ENCODE measurements at places on chromosomes 6 and 20.

DNA sequence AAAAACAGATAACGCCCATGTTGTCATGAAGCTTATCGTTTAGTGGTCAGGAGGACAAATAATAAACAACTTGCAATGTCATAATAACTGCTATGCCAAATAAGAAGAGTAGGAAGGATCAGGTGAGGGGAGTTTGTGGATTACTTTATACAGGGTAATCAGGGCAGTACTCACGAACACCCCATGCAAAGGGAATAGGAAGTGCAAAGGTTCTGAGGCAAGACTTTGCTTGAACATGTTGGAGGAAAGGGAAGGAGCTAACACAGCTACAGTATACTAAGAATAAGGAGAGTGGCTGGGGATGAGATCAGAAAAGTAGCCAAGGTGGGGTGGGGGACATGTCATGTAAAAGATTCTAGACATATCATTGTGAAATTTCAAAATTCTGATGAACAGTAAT is 292.0 kb upstream of the RUNX2 start:
- no peak for DNase-seq

DNA sequence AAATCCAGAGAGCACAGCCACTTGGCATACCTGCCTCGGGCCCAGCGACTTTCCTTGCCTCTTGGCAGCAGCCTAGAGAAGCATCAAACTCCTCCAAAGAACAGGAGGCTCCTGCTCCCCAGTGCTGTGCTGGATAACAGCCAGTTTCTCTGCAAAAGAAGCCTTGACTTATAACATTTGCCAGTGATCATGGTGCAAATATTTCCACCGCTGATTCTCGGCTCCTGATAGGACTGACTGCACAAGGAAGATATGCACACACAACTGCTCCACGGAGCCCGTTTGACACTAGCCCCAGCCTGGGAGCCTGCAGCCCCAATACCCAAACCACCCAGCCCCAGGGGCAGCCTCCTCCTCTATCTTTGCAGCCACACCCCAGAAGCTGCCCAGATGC is 17.5 kb downstream of the ACSS1 start:
- no peak for DNase-seq

- DNase-seq = no peak
Measured at GRCh38 chr6:166382500-166382932, 224 bp downstream of the MPC1 start.

DNA sequence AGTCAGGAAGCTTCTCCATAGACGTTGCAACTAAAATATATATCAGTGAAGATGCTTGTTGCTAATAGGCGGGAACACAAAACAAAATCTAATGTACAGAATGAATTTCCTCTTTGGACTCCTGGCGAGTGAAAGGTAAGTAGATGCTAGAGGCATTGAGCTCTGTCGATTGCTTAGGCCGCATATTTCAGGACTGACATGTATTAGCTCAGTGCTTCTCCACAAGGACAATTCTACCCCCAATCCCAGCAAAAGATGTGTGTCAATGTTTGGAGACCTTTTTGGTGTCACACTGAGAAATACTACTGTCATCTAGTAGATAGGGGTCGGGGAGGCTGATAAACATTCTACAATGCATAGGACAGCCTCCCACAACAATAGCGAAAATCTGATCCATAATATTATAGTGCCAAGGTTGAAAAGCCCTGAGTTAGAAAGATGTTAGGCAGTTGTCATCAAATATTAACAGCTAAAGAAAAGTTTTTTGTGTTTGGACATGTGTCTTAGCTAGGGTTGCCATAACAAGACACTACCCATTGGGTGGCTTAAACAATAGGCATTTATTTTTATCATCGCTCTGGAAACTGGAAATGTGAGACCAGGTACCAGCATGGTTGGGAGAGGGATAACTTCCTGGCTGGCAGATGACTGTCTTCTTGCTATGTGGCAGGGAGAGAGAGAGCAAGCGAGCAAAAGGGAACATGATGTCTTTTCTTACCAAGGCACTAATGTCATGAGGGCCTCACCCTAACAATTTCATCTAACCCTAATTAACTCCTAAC is 48.0 kb upstream of the BCAS1 start:
- DNase-seq = no peak

GRCh38 chr6:35359744-35360348 is 17.5 kb downstream of the PPARD start:
- DNase-seq = no peak

- no peak for DNase-seq
Measured at GRCh38 chr6:21438986-21439352, 154.6 kb upstream of the SOX4 start.

- DNase-seq = no peak
Measured at GRCh38 chr6:16857969-16858592, 96.8 kb upstream of the ATXN1 start.

DNA sequence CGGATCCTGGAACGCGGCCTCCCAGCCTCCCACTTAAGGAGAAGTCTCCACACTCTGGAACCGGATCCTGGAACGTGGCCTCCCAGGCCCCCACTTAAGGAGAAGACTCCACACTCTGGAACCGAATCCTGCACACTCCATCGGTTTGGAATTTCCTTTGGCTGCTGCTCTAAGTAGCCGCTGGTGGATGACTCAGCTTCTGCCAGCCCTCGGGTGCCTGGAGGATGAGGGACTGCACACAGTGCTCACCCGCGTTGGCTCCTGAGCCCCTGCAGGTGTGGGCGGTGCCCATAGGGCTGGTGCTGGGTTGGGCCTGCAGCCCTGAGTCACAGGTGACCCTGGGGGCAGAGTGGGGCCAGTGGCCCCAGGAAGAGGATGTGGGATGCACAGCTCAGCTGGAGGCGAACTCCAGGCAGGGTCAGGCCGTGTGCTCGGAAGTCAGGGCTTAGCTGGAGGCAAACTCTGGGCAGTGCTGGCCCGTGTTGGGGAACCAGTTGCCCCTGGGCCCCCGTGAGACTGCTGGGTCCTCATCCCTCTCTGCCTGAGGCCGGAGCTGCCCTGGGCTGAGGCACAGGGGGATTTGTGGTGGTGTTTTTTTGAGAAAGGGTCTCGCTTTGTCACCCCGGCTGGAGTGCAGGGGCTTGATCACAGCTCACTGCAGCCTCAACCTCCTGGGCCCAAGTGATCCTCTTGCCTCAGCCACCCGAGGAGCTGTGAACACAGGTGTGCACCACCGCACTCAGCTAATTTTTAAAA is 13.9 kb upstream of the TNFRSF6B start:
- DNase-seq = no peak

DNA sequence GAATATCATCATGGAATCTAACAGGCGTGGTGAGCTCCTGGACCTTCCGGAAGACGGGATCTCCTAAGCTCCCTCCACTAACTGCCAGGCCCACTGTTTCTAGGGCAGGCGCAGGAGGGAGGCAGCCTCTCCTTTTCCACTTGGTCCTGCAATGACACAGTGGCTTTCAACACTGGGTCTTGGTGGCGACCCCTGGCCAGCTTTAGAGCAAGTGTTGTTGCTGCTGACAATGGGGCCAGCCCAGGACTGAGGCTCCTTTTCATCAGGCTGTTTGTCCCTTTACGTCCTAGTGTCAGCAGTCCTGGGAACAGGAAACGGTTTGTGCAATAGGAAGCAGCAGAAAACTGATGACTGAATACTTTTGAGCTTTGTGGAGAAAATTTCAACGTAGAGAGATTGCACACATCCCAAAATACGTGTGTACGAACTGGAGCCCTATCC is 9.7 kb upstream of the QKI start:
- no peak for DNase-seq

DNA sequence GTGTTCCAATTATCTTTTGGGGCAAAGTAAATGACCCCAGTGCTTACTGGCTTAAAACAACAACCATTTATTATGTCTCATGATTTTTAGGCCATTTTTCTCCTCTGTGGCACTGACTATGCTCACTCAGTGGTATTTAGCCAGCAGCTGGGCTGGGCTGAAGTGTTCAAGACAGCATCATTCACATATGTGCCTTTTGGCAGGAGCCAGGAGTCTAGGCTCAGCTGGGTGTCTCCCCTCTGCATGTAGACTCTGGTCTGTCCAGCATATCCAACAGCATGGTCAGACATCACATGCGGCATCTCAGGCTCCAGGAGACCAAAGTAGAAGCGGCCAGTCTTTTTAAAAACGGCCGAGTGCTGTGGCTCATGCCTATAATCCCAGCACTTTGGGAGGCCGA is 120.3 kb upstream of the TOP1 start:
- no peak for DNase-seq

GRCh38 chr6:108168090-108168463 is 2.3 kb downstream of the NR2E1 start:
- no peak for DNase-seq

DNA sequence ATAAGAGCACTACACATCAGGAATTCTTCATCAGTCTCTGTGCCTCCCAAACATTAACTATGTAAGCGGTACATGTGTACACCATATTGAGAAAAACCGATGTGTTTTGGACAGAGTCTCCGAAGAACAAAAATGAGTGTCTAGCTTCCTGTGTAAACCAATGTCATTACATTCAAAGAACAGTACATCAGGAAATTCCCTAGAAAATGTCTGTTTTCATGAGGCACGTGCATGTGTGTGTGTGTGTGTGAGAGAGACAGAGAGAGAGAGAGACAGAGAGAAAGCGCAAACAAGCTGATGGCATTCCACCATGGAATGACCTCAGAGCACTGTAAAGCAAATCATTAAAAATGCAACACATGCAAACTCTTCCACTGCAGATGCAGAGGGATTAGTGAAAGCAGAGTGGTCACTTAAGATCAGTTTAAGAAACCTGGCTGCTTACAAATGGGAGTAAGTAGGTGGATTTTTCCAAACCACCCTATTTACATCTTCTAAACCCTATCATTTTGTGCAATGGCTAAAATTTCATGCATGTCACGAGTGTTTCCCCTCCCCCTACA is 133.9 kb downstream of the HIVEP2 start:
- no peak for DNase-seq

DNA sequence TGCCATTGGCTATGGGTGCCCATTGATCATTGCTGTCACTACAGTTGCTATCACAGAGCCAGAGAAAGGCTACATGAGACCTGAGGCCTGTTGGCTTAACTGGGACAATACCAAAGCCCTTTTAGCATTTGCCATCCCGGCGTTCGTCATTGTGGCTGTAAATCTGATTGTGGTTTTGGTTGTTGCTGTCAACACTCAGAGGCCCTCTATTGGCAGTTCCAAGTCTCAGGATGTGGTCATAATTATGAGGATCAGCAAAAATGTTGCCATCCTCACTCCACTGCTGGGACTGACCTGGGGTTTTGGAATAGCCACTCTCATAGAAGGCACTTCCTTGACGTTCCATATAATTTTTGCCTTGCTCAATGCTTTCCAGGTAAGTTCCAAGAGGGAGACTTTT is 16.4 kb downstream of the ADGRF4 start:
- DNase-seq = no peak

- no peak for DNase-seq
Measured at GRCh38 chr6:169024047-169024660, 229.5 kb downstream of the THBS2 start.

GRCh38 chr6:157223021-157223430 is 100.3 kb downstream of the TMEM242 start:
- DNase-seq = no peak

- no peak for DNase-seq
Measured at GRCh38 chr6:143872201-143872600, 7.9 kb downstream of the ZC2HC1B start.

DNA sequence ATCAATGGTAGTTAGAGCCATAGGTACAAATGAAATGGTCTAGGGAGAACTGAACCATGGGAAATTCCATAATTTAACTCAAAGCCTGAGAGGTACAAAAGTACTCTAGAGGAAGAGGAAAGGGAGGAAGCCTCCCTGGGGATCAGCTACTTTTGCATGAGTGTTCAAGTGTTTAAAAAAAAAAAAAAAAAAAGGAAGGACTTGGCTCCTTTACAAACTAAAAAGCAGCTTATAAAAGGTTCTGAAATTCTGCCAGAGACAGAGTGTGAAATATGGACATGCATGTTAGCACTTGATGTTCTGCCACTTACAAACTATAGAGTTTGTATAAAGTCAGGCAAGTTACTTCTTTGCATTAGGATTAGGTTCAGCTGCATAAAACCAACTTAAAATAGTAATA is 290.0 kb downstream of the TBC1D7 start:
- no peak for DNase-seq

All from stimulated activated CD4-positive, alpha-beta T cell treated with anti-CD3 and anti-CD28 coated beads, Interleukin-12 subunit alpha, Interleukin-12 subunit beta, amount 100 ng/mL, for 4 hours (primary cell).